ENCODE measurements at places on chromosomes 5 and 9.

- H3K27ac ChIP-seq: no peak overlapping the region
- no peaks in the 10 kb centered on the region for H3K4me1 ChIP-seq
- no peaks in the 10 kb centered on the region for H3K27me3 ChIP-seq
- no peak for DNase-seq
- no peak overlapping the region for H3K4me3 ChIP-seq
- no peaks in the 10 kb centered on the region for H3K36me3 ChIP-seq
Measured at GRCh38 chr5:96079075-96079474, 117.4 kb upstream of the ELL2 start.

DNA sequence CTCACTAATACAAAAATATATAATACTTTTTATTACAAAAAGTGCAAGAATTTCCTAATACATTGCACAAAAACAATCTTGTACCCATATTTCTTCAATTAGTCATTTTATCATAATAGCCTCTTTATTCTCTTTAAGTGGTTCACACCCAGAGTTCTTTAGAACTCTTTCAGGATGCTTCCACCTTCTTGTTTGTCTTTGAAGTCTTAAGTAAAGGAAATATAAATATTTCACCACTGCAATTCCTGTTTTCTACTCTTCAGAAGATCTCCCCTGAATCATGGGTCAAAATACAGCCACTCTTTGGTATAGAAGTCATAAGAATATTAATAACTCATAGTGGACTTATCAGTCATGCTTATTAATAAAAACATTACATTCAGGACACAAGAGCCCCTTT is 293.0 kb downstream of the ATPSCKMT start:
- no peak overlapping the region for H3K27ac ChIP-seq
- no peak overlapping the region for H3K4me3 ChIP-seq
- H3K36me3 ChIP-seq: no peaks in the 10 kb centered on the region
- H3K4me1 ChIP-seq: no peaks in the 10 kb centered on the region
- no peaks in the 10 kb centered on the region for H3K27me3 ChIP-seq
- no peak for DNase-seq

DNA sequence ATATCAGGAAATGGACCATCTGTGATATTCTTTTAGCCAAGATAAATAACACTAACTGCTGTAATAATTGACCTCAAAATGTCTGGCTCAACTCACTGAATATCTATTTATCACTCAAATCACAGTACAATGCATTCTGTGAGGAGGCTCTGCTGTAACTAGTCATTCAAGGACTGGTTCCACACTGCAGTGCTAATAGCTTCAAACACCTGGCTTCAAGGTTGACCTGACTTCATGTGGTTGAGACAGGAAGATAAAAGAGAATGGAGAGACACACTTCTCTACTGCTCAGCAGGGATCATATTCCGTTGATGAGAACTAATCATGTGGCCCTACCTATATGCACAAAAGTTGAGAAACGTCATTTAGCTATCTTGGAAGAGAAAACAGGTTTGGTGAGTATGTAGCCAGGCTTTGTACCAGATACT is 3.4 kb upstream of the RHOBTB3 start:
- no peaks in the 10 kb centered on the region for H3K36me3 ChIP-seq
- H3K4me1 ChIP-seq: no peaks in the 10 kb centered on the region
- H3K4me3 ChIP-seq: no peak overlapping the region
- peak overlapping the region; percentile 17 for H3K27ac ChIP-seq

DNA sequence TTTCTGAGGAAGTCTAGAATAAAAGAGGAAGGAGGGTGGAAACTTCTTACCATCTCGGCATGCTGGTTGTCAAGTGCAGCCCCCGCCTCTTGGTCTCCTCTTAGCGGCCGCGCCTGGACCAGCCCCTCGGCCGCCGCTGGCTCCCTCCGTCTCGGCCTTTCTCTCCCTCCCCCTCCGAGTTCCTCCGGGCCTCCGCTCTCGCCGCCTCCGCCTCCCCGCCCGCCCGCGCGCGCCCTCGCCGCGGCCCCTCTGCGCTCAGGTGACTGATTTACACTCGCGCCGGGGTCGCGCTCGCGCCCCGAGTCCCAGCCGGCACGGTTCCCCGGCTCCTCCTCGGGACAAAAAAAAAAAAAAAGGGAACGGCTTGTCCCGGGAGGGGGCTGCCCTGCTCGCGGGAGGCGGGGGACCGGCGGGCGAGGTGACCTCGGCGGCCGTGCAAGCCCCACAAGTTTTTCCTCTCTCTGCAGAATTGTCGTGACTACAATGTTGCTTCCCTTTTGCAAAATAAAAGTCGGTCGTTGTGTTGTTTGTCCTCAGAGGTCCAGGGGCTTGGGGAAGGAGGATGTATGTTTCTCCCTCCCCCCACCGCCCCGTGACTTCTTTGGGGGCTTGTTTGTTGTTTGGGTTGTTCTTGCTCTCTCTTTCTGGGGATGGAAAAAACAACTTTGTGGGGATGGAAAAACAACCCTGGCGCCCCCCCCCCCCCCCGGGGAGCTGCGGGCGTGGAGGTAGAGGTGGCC is at the start of gene BNC2:
Gene BNC2, minus strand, starts transcription at position 75 of the 740 bp plus-strand sequence. Its CDS starts 22 bp downstream, at position 53.
- H3K27me3 ChIP-seq: peaks cover 31% of the 10 kb centered on the region
- H3K36me3 ChIP-seq: no peaks in the 10 kb centered on the region
- peak within 1 kb of the TSS; percentile 70 for H3K4me3 ChIP-seq
- H3K4me1 ChIP-seq: peaks cover 4% of the 10 kb centered on the region

DNA sequence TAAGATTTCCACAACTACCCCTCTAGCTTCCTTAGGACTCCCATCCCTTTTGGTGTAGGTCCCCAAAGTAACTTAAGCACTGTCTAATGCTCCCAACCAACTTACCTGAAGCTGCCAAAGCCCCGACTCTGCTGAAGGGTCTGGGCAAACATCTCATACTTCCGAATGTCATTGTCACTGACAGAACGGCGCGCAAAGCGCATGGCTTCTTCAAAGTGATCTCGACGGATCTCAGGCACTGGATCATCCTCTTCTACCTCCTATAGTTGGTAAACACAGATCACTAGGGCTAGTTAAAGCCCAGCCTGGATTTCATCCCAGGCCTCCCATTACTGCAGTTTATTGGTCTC is 15.2 kb downstream of the VCP start:
- H3K4me3 ChIP-seq: no peak overlapping the region
- H3K4me1 ChIP-seq: no peaks in the 10 kb centered on the region
- H3K36me3 ChIP-seq: peaks cover 9% of the 10 kb centered on the region
- no peak overlapping the region for H3K27ac ChIP-seq

DNA sequence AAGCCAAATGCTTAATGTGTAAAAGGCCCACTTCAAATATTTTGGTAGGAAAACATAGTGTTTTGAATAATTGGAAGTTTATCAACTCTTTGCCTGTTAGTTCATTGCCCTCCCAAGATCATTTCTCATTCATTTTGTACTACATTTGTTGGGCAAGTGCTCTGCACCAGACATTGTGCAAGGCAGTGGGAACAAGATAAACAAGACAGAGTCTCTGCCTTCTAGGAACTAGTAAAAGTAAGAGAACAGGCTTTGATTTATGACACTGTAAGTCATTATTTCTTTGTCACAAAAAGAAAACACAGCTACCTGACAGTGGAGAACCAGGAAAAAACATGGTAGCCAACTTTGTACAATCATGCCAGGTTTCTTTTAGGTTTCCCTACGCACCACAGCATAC is 63.7 kb upstream of the PAM start:
- no peaks in the 10 kb centered on the region for H3K36me3 ChIP-seq
- DNase-seq: no peak
- no peaks in the 10 kb centered on the region for H3K27me3 ChIP-seq
- no peak overlapping the region for H3K4me3 ChIP-seq
- H3K27ac ChIP-seq: no peak overlapping the region
- no peaks in the 10 kb centered on the region for H3K4me1 ChIP-seq

DNA sequence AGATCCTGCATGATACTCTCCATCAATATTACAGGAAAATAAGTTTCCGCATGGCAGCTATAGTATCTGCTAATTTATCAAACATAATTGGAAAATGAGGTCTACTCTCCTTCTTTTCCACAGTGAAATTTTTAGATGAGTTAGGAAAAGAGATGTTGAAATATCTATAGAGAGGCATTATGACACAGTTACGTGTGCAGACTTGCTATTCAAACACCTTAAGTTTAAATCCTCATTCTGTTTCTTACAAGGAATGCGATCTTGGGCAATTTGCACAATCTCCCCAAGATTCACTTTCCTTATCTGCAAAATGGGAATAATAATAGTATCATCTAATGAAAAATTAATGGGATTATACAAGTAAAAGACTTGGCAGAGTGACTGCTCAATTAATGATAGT is 91.7 kb upstream of the SLCO6A1 start:
- no peaks in the 10 kb centered on the region for H3K27me3 ChIP-seq
- DNase-seq: no peak
- no peaks in the 10 kb centered on the region for H3K4me1 ChIP-seq
- H3K36me3 ChIP-seq: no peaks in the 10 kb centered on the region
- H3K27ac ChIP-seq: no peak overlapping the region

DNA sequence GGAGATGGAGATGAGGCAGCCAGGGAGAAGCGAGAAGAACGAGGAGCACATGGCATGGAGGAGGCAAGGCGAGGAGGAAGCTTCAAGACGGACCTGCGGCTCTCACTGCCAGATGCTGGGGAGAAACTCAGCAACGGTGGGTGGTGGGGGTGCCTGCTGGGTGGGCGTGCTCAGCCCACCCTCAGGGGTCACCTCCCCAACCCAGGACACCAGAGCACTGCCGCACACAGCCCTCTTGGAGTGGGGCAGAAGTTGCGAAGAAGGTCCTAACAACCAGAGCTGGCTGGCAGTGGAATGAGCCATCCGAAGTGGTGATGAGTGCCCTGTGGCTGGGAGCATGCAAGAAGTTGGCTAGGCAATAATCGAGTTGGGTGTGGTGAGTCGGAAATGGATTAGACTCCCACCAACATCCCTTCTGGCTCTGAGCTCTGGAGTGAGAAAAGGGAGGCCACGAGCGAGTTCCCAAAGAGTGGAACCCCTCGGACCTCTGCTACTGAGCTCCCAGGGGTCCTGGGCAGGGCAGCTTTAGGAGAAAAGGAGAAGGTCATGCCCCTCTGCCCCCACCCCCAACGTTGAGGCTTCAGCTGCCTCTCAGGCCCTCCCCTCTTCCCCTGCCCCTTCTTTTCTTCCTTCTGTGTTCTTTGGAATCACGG is 212.7 kb upstream of the MVB12B start:
- no peak overlapping the region for H3K4me3 ChIP-seq
- H3K36me3 ChIP-seq: no peaks in the 10 kb centered on the region
- H3K27ac ChIP-seq: no peak overlapping the region
- DNase-seq: no peak
- peaks cover 3% of the 10 kb centered on the region for H3K27me3 ChIP-seq

All from heart left ventricle (tissue), 16 donors.